NCI-H1694 (cell line): ENCODE measurements at places on chromosomes 6 and 20.

GRCh38 chr20:63648895-63649589, 4.2 kb downstream of the STMN3 start:
- DNase-seq = no peak

- no peak for DNase-seq
Measured at GRCh38 chr6:53634184-53634631, 31.3 kb downstream of the KLHL31 start.

DNA sequence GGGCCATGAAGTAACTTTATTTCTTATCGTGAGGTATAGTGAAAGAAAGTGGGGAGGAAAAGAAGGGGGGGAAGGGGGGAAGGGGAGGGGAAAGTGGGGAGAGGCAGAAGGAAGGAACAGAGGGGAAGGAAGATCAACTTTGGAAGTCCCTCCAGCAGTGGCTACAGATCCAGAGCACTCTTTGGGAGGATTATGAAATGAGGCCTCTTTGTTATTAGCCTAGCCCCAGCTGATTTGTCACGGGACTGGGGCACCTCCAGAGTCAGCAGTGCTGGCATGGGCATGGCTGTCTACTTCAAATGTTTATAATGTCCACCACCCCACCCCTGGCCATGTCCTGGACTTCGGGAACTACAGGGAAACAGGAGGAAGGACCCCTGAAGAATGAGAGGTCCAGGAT, 7.6 kb downstream of the MOCS1 start:
- DNase-seq = no peak

GRCh38 chr6:113442040-113442439, 415.1 kb upstream of the MARCKS start:
- DNase-seq = no peak

DNA sequence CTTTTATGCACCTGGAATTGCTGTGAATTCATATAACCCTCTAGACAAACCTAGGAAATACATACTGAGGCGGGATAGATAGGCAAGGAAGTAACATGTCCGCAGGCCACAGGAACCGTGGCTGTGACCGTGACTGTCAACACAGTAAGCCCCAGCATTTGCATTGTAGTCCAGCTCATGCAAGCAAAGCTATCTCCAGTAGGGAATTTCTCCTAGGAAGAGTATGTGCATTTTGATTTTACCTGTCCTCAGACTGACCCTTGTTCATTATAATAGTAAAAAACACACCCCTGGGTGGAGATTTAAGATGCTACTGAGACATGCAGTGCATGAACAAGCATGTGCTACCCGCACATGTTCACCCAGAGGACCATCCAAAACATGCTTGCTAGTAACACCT, 30.5 kb upstream of the RIMS4 start:
- no peak for DNase-seq

GRCh38 chr6:21022343-21023107, 488.3 kb downstream of the CDKAL1 start:
- no peak for DNase-seq
